ENCODE measurements at places on chromosomes 3 and 15.

DNA sequence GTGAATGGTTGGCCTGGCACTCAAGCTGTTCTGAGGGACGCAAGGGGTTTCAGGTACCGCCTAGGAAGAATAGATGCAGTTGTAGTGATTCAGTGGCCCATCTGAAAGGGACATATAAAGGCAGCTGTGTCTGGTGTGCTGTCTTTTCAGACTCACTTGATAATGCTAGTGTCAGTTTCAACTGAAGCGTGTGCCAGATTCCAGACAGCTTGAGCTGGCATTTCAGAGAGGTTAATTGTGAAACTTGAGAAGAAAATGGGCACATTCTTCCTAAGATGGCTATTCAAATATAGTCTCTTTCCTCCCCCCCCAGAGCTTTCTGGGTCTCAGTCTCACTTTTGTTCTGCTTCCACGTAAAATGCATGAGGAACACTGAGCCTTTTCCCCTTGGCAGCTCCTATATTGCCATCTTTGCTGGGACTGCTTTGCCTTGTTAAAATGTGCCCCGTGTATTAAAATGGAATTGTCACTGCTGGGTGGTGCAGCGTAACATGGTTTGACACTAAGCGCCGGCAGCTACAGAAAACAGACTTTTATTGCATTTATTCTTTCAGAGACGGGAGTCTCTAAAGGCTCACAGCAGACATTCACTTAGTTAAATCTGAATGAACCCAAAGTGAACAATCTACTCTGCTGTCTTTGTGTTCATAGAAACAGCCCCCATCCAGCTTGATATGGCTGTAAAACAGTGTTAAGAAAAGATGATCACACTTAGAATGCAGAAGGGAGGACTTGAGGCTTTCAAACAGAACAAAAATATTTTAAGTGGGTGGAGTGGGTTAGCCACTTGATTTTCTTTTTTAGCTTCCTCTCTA, 478.7 kb downstream of the RBMS3 start:
- no peak for DNase-seq

- no peak for DNase-seq
These were observed 75.6 kb upstream of the ANKRD28 start for GRCh38 chr3:15873415-15873814.

GRCh38 chr15:76932135-76932966, 802 bp downstream of the RCN2 start:
- peak; percentile 3 for DNase-seq

- no peak for DNase-seq
These were observed 53.3 kb downstream of the PPARG start for GRCh38 chr3:12342151-12342550.

DNA sequence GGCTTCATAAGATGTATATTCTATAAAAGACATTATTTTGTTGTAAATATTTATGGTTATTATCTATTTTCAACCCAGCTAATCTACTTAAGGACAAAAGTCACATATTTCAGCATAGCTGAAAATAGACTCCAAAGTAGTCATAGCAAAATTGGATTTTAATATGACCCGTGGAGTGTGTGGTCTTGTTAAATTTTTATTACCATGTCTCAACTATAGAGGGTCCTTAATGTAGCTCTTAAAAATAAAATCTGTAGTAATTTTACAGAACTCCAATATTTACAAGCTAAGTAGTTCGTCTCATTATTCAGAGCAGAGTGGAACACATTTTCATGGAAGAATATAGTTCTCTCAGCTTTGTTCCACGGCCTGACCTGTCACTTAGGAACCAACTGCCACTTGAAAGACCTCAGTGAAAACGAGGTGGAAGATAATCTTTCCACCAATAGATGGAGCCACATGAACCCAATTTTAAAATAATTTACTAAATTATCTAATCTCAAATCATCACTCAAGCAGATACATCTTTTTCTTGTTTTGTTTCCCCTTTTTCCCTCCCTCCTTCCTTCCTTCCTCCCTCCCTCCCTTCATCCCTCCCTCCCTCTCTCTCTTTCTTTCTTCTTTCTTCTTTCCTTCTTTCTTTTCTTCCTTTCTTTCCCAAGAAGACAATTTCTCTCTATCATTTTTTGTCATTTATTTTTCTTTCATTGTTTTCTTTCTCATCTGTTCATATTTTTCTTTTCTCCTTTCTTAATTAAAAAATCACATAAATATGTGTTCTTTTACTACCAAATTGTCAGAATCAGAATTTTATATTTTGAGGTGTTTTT, 97.2 kb downstream of the CLDN1 start:
- DNase-seq = peak; percentile 44

GRCh38 chr15:66771351-66771650, 69.3 kb downstream of the SMAD6 start:
- no peak for DNase-seq

DNA sequence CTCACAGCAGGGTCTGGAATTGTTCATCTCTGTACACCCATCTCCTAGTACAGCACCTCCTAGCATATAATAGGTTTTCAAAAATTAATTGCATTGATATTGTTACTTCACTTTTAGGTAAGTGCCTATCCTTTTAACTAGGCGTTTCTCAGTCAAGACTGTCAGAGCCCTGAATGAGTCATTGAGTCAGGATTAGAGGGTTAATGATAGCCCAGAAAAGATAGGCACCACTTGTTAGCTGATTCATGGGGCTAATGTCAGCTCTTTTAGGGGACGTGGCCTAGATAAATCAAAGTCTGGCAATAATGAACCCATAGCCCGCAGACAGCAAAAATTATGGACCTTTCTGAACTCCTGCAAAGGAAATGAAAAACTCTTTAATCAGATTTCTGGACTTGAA, 42.9 kb downstream of the TIMP4 start:
- no peak for DNase-seq

DNA sequence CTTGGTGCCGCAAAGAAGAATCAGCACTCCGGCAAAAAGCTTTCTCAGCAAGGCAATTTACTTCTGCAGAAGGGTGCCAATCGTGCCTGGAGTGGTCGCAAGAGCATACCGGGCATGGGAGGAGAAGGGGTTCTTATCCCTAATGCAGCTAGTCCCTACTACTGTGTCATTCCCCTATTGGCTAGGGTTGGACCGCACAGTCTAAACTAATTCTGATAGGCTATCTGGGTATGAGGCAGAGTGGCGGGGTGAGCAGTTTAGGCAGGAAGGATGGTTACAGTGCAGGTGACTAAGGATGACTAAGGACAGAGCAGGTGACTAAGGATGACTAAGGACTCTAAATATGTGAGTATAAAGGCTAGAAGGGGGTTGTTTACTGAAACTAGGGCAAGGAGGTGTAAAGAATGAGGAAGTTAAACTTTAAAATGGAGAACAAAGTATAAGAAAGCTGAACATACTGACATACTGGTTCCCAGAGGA, 52.9 kb downstream of the PGBD4 start:
- DNase-seq = no peak

DNA sequence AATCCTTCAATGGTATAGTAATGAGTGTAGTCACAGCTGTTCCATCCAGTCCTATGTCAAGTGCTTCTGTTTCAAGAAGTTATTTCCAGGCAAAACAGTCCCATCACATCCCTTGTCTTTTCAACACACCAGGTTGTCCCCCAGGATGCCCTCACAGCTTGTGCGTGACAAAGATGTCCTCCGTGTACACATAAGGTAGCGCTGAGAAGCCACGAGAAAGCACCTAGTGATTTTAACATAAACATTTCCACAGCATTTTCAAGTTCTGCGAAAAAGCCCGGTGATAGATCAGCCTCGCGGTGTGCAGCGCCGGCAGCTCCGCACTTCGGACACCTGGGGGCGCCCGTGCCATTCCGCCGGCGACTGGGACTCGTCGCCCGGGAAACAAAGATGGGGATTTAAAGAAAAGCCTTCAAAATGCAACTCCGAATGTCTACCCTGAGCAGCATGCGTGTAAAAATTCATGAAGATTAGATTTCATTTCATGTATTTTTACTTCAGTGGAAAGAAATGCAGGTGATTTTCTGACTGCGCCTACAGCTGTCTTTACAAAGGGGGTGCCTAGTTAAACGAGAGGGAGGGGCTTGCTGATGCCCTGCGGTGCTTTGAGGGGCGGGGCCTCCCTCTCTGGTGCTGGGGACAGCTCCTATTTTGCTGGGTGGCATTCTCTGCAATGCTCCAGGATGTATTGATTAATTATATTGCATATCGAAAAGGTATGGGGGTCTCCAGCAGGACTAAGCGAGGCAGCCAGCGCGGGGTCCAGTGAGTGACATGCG, 49.9 kb downstream of the KY start:
- DNase-seq = peak; percentile 43

GRCh38 chr3:63467392-63467791, 185.1 kb upstream of the SNTN start:
- peak; percentile 11 for DNase-seq

DNA sequence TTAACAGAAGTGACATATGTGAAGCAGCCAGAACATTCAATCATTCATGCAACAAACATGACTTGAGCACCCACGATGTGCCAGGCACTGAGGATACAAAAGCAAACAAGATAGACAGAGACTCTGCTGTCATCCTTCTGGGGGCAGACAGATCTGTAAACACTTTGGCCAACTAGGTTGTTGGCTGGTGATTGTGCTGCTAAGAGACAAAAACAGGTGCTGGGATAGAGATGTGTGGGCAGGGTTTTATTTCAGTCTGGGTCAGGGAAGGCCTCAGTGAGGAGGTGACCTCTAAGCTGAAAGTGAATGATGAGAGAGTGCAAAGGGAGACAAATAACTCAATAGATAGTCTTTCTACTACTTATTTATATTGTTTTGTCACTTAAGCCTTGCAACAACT, 147.0 kb upstream of the VEPH1 start:
- no peak for DNase-seq

All from NCI-H510A treated with DMSO at 0.1 percent for 48 hours (cell line).